ENCODE measurements at places on chromosomes 3 and 15. TPM values are rescaled to one million over a fixed set of nuclear protein-coding genes. Genes with fewer than 3 reads are reported as not detected.

SPTBN5 gene
- total RNA-seq = 3.0 TPM

DNA sequence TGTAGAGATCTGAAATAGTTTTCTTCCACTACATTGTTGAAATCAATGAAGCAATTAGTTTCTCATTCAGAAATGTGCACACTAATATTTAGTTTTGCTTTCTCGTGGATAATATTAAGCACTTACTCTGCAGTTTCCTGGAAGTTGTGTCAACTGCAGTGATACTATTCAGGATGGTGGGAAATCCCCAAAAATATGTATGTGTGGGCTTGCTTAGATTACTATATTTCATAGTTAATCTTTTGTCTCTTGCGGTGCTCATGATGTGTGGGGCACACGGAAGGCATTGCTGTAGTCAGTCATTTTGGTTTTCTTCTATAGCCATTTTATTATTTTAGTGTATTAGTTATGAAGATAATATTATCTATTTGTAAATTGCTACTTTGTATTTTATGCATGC, 19.7 kb downstream of the RAB11A start:
- no peak for DNase-seq

- no peak for DNase-seq
Measured at GRCh38 chr3:156413293-156413892, 141.5 kb downstream of the SSR3 start.

GRCh38 chr3:189598530-189599225, 32.5 kb upstream of the TP63 start:
- DNase-seq = no peak

GALK2 gene
- 42.9 TPM for total RNA-seq

DNA sequence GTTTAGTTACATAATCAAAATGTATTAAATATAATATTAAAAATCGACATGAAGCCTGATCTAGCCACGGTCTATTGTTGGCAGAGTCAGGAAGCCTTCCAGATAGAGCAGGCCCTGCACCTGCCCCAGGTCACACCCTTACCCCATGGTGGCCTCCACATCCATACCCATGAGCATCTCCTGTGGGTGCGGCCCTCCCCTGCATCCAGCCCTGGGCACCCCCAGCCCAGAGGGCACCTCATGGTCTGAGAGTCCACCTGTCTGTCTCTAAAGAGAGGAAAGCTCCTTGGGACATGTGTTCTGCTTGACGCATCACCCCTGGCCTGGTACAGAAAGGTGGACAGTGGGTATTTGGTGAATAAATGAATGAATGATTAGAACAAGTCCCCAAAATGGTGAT, 37.2 kb upstream of the CSPG4 start:
- no peak for DNase-seq

DNA sequence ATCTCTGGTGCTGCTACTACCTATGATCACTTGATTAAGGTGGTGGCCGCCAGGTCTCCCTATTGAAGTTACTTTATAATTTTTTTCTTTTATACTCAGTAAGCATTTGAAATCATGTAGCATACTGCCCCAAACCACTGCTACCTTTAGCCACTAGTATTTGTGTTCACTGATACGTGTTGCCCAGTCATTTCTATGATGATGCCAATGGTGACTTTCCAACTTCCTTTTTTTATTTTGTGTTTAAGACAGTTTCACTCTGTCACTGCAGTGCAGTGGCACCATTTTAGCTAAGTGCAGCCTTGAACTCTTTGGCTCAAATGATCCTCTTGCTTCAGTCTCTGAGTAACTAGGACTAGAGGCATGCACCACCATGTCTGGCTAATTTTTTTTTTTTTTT, 598.2 kb downstream of the NAALADL2 start:
- DNase-seq = no peak

PAQR5 gene
- 0.39 TPM for total RNA-seq
